T-helper 17 cell (primary cell): ENCODE measurements at places on chromosomes 1 and 21.

- DNase-seq = no peak
These were observed 54.7 kb downstream of the NTPCR start for GRCh38 chr1:233005156-233005555.

DNA sequence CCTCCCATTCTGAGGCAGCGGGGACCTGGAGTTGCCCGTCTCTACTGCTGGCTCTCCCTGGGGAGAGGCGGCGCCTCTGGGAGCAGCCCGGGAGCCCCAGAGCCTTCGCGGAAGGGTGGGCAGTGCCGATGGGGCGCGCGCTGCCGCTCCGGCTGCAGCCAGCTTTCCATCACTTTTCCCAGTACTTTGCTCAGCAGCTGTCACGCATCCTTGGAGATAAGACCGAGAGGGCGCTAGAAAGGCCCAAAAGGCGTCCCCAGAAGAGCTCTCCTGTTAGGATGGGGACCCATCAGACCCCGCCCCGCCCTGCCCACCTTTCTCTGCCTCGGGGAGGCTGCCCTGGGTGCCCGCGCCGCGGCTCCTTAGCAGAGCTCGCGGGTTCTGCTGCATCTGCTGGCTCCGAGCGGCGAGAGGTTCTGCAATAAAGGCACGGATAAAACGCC lies 534 bp downstream of the KCNH1 start:
- no peak for DNase-seq

- DNase-seq = no peak
These were observed 13.0 kb downstream of the KRTCAP2 start for GRCh38 chr1:155160128-155160527.

- DNase-seq = no peak
These were observed 638 bp upstream of the OLIG2 start for GRCh38 chr21:33025106-33025488.

GRCh38 chr1:180145446-180145845 lies 9.2 kb upstream of the QSOX1 start:
- no peak for DNase-seq

DNA sequence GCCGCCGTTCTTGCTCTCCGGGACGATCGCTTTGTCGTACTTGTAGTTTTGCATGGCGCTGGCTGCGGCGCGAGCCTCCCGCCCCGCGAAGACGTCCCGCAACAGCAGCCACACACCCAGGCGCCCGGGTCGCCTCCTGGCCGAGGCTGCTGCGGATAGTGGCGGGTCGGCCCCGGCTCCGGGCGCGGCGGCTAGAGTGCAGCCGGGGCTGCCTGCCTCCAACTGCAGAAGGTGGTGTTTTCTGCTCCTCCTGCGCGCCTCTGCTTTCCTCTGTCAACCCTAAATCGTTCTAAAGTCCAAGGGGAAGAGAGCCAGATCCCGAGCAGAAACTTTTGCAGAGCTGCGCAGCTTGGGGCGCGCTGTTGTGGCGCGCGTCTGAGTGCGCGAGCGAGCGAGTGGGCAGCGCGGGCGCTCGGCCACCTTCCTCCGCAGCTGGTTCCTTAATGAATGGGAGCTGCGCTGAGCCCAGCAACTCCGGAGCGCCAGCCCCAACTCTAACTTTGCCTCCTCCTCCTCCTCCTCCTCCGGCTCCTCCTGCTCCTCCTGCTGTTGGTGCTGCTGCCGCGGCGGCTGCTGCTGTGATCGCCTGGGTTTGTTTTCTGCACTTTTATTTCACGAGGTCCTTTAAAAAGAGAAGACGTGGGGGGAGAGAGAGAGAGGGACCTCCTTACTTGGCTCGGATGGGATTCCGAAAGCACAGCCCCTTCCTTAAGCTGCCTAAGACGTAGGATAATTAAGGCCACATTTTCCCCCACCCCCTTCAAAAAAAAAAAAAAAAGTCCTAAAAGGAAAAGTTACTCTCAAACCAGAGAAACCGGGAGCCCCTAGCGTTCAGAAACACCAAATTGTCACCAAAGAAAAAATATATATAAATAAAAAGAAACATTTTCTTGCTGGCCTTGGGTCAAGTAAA lies at the start of gene PLPP3:
TSS of gene PLPP3 (minus strand) at position 601 of the 913 bp plus-strand sequence. CDS start at position 54, 547 bp downstream.
- DNase-seq = no peak

GRCh38 chr1:169330927-169331326 lies 36.7 kb downstream of the NME7 start:
- DNase-seq = no peak

DNA sequence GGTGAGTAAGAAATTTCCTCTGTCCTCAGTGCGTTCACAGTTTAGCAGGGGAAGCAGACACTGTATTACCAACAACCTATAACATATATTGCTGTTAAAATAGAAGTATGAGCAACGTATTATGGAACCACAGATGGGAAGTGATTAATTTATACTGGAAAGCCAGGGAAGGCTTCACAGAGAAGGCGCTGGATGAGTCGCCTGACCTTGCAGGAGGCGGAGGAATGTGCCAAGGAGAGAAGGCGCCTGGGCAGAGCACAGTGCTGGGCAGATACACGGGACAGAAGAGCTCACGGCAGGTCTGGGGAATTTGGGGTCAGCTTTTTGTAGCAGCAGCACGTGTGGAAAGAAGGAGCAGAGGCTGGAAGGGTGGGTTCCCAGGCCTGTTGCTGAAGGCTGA lies 116.3 kb downstream of the DHRS3 start:
- no peak for DNase-seq

DNA sequence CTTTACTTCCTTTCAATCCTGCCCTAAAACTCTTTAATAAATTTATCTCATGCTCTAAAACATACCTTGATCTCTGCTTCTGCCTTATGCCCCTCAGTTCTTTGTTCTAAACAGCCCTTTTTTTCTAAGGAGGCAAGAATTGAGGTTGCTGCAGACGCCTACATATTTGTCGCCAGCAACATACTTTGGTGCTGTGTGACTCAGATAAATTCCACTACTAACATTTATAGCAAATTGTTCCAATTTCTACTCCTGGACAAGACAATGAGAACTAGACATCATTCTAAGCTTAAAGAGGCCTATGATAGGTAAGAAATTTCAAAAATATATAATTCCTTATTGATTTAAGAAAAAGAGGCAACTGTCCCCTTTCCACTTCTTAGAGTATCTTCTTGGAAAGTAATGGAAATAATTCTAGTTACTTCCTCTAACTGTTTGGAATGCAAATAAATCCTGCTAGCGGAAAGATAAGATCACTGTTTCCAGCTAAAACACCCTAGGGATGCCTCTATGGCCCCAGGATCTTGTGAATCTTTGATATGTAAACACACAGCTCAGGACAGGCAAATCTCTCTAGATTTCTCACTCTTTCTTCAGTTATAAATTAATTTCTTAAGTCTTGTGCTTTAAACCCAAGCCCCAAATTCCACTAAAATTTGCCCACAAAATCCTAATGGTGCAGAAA lies 869.1 kb downstream of the KCNT2 start:
- DNase-seq = no peak

DNA sequence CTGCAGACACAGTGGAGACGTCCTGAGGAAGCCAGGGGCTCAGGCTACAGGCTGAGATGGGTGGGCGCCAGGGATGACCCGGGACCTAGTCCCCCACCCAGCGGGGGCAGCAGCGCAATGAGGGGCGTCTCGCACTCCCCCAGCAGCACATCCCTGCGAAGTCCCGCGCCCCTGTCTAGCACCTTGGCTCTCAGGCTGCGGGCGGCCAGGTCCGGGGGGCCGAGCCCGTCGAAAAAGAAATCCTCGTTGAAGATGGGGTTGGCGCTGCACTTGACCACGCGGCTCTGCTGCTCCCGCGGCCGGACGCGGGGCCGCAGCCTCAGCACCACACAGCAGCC lies 1.8 kb downstream of the C2CD4D start:
- DNase-seq = no peak

GRCh38 chr1:108521990-108522393 lies 37.9 kb upstream of the EEIG2 start:
- no peak for DNase-seq

- DNase-seq = no peak
These were observed 1.0 kb upstream of the PSRC1 start for GRCh38 chr1:109283748-109284600.

- DNase-seq = peak; percentile 41
These were observed at the start of gene C1orf56 for GRCh38 chr1:151047591-151047924. TSS of gene C1orf56 (plus strand) at chr1:151047751. CDS start at chr1:151047848, 97 bp downstream.

DNA sequence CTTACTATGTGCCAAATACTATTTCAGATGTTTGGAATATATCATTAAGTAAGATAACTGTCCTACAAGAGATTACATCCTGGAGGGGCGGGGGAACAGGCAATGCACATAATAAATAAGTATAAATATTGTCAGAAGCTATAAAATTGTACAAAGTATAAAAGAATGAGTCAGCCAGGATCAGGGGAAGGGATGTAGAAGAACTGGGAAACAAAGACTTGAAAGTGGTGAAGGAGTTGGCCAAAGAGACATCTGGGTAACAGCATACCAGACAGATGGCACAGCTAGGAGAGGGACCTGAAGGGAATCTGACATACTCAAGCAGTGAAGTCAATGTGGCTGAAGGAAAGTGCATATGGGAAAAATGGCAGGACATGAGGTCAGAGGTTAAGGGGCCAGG lies 53.9 kb downstream of the CYYR1 start:
- DNase-seq = no peak

GRCh38 chr1:180158149-180159147 lies 3.8 kb downstream of the QSOX1 start:
- no peak for DNase-seq

DNA sequence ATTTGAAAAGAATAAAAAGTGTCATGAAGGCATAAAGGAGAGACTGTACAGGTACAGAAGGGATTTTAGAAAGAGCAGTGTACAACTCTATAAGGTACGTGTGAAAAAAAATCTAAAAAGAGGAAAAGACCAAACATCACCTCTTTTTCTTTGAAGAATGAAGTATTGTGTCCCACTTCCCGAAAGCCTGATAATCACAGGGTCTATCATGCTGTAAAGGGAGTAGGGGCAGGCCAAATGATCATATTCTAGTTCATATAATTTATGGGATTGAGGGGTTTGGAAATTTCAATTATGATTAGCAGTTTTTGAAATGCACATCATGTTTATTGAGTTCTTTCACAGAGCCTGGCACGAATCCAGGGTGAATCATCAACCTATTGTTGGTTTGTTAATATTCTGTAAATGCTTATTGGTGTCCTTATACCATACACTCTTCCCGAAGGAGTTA lies 910 bp upstream of the RERE start:
- no peak for DNase-seq

GRCh38 chr1:209160230-209160629 lies 423.3 kb upstream of the CAMK1G start:
- DNase-seq = no peak

- no peak for DNase-seq
These were observed 17.4 kb upstream of the IL12RB2 start for GRCh38 chr1:67290236-67290635.

DNA sequence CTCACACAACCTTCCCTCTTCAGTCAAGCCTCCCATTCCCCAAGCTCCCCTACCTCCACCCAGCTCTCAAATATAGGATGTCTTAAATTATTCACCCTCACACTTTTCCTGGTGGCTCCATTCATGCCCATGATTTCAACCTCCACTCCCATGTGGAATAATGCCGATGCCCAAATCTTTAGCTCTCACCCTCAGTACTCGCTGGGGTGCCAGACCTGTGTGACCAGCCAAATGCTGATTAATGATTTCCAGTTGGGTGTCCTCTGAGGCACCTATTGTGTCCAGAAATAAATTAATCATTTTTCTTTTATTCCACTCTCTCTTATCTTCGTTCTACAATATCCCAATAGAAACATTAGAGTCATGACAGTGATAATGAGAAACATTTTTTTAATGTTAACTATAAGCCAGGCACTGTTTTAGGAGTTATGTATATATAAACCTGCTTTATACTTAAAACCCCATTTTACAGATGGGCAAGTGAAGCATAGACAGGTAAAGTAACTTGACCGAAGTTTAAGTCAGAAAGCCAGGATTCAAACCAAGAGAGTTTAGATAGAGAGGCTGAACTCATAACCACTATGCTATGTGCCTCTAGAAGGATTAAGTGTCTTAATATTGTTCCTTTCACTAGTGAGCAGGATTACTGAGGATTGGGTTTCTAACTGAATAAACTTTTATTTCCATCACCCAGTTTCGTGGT lies 209.7 kb downstream of the DUSP10 start:
- DNase-seq = no peak

- DNase-seq = no peak
These were observed 12.8 kb downstream of the SH3BP5L start for GRCh38 chr1:248812736-248813425.

GRCh38 chr1:107976431-107976830 lies 11.5 kb upstream of the VAV3 start:
- no peak for DNase-seq

GRCh38 chr21:45379171-45379900 lies 25.6 kb upstream of the COL18A1 start:
- DNase-seq = no peak
